ENCODE measurements at places on chromosomes 7 and 10. TPM values are rescaled to one million over a fixed set of nuclear protein-coding genes. Genes with fewer than 3 reads are reported as not detected.

- DNase-seq = no peak
Observed at GRCh38 chr7:30133736-30134610, 813 bp upstream of the MTURN start.

DNA sequence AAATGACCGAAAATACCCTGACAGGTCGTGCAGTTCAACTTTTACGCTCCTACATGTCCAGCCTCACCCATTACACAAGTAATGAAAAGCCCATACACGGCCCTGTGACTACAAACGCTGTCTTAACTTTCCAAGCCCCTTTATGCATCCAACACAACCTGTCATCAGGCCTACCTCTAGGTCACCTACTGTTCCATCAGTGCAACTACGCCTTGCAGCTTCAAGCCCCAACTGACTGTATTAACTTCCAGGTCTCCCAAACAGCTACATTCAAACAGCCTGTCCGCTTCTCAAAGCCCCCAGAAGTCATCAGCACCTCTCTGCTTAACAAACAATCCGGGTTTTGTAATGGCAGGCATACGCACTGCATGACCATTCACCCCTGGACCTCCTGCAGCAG is 19.2 kb downstream of the ZNF107 start:
- no peak for DNase-seq

DNA sequence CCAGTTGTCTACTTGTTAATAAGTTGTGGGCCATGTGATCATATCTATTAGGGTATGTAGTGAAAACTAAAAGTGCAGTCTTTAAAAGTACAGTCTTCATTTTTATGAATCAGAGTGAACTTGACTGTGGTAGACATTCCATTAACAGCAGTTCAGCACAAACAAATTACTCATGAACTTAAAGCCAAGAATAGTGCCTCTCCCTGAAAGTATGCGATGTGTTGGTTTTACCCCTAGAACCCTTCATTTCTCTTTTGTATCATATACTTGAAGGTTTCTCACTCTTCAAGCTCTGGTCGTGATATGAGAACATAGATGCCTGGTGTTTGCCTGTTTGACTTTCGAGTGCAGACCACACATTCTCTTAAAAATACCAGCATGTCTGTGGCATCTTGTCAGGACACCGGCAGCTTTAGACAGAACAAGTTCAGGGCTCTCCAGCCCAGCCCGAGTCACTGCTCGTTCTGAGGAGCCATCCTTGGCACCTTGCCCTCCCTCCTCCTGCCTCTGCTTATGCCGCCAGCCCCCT is 159.3 kb downstream of the LCOR start:
- DNase-seq = no peak

- DNase-seq = no peak
Observed at GRCh38 chr10:52145636-52146035, 168.4 kb upstream of the DKK1 start.

DNA sequence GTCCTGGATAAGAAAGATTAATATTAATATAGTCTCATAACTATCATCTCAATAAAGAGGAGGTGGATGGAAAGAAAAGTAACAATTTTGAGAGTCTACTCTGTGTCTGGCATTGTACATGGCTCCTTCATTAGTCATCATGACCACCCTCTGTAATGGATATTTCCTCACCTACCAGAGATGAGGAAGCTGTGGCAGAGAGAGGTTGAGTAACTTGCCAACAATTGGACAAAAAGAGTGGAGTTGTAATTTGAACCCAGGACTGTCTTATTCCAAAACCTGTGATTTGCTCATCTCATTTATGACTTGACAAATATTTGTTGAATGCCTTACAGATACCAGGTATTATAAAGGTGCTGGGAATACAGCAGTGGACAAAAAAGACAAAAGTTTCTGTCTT is 2.1 kb upstream of the IDE start:
- DNase-seq = no peak

- DNase-seq = no peak
Observed at GRCh38 chr10:21318540-21319167, 206.8 kb downstream of the SKIDA1 start.

DNA sequence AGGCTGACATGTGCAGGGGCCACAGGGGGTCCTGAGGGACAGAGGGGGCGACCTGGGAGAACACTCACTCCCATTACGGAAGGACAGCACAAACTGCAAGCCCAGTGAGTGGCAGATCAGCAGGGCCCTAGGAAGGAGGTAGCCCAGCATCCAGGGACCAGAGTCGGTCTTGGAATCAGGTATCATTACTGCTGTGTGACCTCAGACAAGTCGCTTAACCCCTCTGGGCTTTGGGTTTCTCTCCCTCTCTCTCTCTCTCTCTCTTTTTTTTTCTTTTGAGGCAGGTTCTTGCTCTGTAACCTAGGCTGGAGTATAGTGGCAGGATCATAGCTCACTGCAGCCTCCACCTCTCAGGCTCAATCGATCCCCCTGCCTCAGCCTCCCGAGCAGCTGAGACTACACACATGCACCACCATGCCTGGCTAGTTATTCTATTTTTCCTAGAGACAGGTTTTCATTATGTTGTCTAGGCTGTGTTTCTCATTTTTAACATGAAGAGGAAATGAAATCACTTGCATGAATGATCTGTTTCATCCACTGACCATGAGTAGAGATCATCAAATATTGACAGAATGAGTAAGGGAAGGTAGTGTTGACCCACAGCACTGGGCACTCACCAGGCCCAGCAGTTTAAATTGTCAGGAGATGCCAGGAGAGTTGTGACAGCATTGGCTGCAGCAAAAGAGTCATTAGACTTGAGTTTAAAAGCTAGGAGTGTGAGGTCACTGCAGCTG is 49.4 kb downstream of the BUB3 start:
- no peak for DNase-seq

DNA sequence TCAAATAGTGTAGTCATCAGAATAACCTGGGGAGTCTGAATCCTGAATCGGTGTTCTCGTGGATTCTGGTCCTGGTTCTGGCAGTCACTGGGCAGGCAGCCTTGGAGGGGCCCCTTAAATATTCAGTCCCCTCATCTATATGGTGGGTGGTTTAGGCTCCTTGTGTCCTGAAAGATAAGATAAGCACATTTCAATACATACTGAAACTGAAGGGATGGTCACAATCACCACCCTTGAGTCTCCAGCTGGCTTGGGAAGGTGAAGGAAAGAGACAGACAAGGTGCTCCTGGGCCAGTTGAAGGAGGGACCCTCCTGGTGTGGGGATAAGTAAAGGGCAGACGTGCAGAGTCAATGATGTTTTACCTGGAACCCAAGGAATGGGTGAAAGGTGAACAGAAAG is 146.7 kb downstream of the CXCL12 start:
- DNase-seq = no peak

DNA sequence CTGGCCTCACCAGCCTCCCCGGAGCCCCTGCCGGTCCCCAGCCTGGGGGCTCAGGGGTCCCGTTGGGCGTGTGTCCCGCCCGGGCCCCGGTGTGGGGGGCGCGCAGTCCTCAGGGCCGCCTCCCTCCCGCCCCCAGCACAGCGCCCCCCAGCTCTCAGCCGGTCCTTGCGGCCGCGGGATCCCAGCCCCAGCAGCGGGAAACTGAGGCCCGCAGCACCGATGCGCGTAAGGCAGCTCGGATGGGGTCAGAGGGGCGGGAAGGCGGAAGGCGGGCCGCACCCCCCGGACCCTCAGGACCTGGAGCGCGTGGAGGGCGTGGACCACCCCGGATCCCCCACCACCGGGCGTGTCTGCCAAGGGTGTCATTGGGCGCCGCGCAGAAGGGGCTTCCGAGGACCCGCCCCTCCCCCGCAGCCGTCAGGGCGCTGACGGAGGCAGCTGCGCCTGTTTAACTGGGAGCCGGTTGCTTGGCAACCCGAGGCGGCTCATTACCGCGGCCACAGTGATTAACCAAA is 14.9 kb downstream of the UNCX start:
- DNase-seq = peak; percentile 25

DNA sequence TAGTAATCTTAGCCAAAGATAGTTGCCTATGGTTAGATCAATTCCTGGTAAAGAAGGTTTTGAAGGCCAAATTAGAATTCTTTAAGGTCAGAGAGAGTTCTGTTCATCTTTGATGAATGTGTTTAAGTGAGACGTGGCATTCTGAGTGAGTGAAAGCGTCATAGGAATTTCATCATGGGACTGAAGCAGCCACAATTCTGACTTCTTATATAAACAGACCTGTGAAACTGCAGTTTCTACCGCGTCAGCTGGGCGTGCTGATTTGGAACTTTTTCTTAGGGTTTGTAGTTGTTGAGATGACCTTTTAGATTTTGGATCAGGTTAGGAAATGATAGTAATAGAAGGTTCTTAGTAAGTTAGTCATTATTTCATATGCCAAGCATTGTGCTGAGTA is 103.8 kb downstream of the CNNM2 start:
- no peak for DNase-seq

DNA sequence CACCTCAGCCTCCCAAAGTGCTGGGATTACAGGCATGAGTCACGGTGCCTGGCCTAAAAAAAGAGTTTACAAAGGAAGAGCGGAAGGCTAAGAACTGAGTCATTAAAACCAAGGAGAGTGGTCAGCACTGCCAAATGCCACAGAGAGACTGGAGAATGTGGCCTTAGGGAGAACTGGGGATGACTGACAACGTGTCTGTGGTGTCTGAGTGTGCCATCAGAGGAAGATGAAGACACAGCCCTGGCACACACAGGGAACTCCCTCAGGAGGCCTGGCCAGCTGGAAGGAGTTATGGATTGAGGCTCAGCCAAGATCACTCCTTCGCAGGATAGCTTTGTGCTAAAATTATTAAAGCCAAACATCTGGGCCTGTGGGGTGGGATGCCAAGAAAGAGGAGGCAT is 3.9 kb upstream of the INA start:
- DNase-seq = peak; percentile 47

DNA sequence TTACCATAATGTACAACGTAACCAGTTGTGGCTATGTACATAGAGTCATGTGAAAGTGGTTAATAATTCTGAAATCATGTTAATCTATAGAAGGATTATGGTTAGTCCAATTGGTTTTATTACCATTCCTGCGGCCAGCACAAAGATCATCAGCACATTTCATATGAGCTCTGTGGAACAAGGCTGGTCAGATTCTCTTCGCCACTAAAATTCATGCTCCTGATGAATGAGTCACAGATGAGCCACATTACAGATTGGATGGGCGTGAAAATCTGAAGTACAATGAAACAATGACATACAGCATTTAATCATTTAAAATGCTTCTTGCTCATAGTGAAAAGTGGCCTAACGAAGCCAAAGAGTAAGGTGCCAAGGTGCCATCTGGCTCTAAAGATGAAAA is 716.2 kb upstream of the PHF14 start:
- DNase-seq = no peak

DNA sequence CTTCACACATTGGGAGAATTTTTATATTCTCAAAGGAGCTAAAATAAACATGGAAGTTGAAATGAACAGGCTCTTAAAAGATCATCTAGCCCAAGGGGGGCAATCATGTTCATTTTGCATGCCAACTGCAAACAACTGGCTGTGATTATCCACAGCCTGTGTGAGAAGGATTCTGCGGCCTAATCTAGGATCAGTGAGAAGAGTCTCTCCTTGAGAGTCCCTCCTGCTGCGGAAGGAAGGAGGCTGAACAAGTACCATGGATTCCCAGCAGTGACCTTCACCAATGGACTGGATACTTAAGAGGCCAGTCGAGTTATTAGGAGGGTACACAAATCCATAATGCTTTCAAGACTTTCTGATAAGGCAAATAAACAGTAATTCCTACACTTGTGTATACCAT is 76.7 kb downstream of the IGF2BP3 start:
- no peak for DNase-seq

DNA sequence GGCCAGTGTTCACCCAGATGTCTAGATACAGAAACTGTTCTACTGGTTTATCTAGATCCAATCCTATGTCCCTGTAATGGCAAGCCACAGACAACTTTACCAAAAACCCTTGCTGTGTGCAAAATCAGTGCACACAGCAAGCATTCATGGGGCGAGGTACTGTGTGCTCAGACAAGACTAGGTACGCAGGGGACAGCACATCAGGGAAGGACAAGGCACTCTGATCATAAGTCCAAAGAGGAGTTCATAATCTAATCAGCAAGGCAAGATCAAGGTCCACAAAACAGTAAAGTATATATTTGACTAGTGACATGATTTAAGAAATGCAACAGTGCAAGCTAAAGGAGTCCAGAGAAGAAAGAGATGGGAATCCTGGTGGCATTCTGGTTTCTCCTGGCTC is 25.9 kb downstream of the KCNMA1 start:
- no peak for DNase-seq

DNA sequence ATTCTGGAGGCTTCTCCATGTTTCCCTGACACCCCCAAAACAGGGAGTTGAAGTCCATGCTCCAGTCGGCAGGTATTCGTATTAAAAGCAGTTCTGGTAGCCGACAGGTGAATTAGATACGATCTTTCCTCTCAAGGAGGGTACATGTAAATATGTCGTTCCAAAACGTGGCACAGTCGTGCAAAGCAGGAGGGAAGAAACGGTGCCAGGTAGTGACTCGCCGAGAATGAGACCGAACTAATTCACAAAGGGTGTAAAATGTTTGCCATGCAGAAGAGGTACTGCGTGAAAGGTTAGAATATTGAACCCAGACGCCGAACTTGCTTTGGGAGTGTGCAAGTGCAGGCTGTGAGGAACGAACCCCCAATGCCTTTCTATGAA is 483 bp downstream of the EDRF1 start:
- DNase-seq = no peak

GRCh38 chr7:75723444-75723843 is 15.3 kb downstream of the HIP1 start:
- no peak for DNase-seq

- DNase-seq = no peak
Observed at GRCh38 chr7:39890411-39890810, 59.6 kb upstream of the CDK13 start.

DNA sequence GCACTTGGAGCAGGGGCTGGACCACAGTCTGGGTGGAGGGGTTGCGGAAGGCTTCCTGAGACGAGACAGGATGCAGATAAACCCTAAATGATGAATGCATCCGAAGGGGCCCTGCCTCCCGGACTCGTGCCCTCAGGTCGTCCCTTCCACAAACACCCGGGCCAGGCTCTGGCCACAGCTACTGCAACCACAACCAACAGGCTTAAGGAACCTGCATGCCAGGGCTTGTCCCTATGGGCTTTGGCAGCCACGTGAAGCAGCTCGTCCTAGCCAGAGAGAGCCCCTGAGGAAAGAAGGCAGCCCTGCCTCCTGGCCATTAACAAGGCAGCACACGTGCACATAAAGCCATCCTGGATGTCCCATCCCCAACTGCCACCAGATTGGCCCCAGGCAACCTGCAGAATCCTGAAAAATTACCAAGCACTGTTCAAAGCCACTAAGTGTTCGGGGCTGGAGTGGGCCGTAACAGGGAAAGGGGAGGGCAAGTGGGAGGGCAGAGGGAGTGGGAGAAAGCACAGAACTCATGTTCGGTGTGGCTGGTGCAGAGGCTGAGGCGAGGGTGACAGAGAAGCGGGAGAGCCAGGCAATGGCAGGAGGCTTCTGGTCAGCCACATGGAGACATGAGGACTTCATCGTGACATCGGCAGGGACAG is 62.7 kb downstream of the MAD1L1 start:
- no peak for DNase-seq

Gene C10orf53
- total RNA-seq = not detected

Gene ZNF282
- total RNA-seq = 16.7 TPM

Gene CALML5
- total RNA-seq = not detected

Measured in psoas muscle (tissue), 8 donors.